T-helper 2 cell treated with Interferon-gamma antibody and Interleukin-4, amounts not matched to agents 100 ng/mL and 5 ng/mL, for 36 hours (primary cell): ENCODE measurements at places on chromosomes 2 and 18. TPM values are rescaled to one million over a fixed set of nuclear protein-coding genes. Genes with fewer than 3 reads are reported as not detected.

The AMER3 gene
- total RNA-seq = not detected in 2 replicates

The ELOA2 gene
- not detected in 2 replicates for total RNA-seq

The ANKMY1 gene
- 33.7 and 35.3 TPM in 2 replicates for total RNA-seq

The MPHOSPH10 gene
- 39.6 and 43.1 TPM in 2 replicates for total RNA-seq

The OSBPL1A gene
- total RNA-seq = 0.68 and 1.5 TPM in 2 replicates

The RAD51AP2 gene
- not detected in 2 replicates for total RNA-seq

The CYP26B1 gene
- total RNA-seq = not detected in 2 replicates

The FOXD4L1 gene
- total RNA-seq = 0.34 and 0.50 TPM in 2 replicates
